Stimulated activated CD4-positive, alpha-beta T cell treated with anti-CD3 and anti-CD28 coated beads, Interleukin-12 subunit alpha, Interleukin-12 subunit beta, amount 100 ng/mL, for 24 hours (primary cell): ENCODE measurements at places on chromosomes 1 and 21.

- DNase-seq = no peak
These were observed 142.0 kb upstream of the KCTD3 start for GRCh38 chr1:215425138-215425537.

GRCh38 chr1:3170561-3171453 is 101.8 kb downstream of the PRDM16 start:
- DNase-seq = no peak

DNA sequence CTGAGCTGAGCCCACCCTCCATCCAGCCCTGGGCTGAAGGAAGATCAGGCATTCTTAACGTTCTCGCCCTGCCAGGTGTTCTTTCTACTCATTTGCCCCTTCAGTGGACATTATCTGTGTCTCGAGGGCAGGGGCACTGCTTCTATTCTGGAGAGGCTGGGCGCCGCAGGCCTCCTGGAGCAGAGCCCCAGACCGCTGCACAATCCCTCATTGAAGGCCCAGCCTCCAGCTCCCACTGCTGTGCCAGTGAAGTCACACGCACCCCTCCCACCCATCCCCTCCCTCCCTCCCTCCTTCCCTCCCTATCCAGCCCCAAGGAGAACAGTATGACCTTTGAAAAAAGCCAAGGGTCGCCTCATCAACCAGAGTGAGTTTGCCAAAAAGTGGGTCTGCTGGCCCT is 76.7 kb downstream of the NFASC start:
- no peak for DNase-seq

GRCh38 chr1:75425001-75425650 is 185.8 kb downstream of the SLC44A5 start:
- no peak for DNase-seq

DNA sequence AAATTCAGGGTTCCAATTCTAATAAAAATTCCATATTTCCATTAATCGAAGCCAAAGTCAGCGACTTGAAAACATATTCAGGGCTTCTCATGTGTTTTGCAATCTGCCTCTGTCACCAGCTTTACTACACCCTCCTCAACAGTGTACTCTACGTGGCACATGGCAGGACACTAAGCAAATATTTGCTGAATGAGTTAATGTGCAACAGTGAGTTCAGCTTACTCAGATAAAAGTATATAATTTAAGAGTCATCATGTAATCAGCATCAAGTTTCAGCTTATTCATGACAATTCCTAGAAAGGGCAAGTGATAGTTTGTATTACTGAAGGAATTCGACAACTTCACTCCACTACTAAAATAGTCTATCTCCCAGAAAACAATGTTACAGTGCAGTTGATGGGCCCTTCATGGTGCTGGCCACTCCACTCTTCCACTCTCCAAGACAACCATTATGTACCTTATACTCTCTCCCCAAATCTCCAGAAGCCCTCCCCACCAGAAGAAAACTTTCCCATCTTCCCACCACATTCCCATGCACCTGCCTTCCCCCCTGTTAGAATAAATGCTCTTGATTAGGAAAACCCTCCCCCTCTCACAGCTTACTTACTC is 97.3 kb downstream of the TTLL7 start:
- no peak for DNase-seq

GRCh38 chr21:39366563-39366962 is 17.7 kb upstream of the HMGN1 start:
- no peak for DNase-seq

- no peak for DNase-seq
These were observed 19.5 kb downstream of the DIO1 start for GRCh38 chr1:53913352-53914033.

GRCh38 chr1:174775621-174776020 is 224.1 kb upstream of the CACYBP start:
- DNase-seq = no peak

DNA sequence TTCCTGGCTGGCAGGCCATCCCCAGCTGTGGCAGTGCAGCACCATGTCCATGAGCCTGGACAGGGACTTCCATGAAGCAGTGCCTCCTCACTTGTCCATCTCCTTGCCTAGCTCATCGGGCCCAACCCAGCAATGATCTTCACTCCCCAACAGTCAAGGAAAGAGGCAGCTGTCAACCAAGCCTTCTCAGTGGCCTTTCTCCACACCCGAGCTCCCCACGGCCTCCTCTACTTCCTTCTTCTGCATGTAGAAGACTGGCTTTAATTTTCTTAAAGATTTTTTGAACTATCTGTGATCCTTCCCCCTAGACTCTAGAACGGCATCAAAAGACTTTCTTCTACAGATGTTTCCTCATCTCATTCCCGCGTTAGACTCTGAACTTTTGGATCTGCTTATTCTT is 65.5 kb upstream of the COA6 start:
- DNase-seq = no peak

DNA sequence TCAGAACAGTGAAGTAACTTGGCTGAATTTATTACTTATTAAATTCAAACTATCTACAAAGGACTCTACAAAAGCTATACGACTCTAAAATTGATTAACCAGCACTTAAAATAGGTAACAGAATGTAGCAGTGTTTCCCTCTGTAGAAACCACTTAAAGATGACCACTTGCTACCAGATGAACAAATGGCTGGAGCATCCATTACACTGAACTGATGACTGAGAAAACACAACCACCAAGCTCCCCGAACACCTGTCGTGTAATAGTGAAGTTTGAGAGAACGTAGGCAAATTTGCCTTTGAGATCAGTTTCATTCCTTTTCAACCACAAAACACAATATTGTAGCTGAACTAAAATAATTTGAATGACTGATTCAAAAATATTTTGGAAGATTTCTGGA is 226.7 kb downstream of the KCNT2 start:
- no peak for DNase-seq

- no peak for DNase-seq
These were observed 67.5 kb downstream of the CCDC185 start for GRCh38 chr1:223460566-223461189.

- DNase-seq = no peak
These were observed 125.0 kb upstream of the TMPRSS2 start for GRCh38 chr21:41632748-41633475.

- DNase-seq = no peak
These were observed 12.6 kb downstream of the PIGP start for GRCh38 chr21:37060296-37060695.

DNA sequence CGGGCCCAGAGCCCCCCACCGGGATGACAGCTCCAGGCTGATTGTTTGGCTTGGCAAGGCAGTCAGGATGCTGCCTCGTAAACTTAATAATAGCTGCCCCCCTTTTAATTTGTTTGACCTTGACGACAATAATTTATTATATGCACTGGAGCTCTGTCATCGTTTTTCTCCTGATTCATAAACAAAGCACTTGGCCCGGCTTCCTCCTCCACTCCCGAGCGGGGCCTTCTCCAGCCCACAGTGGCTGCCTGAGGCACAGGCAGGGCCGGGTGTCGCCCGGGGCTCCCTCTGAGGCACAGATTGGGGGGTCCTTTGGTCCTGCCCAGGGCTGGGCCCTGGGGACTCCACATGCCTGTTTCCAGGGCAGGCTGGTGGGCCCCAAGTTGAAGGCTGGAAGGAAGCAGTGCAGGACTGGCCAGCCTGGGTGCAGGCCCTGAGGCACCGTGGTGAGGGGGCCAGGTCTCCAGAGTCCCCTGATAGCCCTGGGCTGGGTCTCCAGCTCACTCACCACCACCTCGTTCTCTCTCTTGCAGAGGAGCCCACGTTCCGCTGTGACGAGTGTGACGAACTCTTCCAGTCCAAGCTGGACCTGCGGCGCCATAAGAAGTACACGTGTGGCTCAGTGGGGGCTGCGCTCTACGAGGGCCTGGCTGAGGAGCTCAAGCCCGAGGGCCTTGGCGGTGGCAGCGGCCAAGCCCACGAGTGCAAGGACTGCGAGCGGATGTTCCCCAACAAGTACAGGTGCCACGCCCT is 52.0 kb upstream of the ARHGEF16 start:
- no peak for DNase-seq

- DNase-seq = no peak
These were observed 51.1 kb downstream of the KCNH1 start for GRCh38 chr1:211082824-211083223.

- no peak for DNase-seq
These were observed 4.7 kb downstream of the AUNIP start for GRCh38 chr1:25854554-25854953.

DNA sequence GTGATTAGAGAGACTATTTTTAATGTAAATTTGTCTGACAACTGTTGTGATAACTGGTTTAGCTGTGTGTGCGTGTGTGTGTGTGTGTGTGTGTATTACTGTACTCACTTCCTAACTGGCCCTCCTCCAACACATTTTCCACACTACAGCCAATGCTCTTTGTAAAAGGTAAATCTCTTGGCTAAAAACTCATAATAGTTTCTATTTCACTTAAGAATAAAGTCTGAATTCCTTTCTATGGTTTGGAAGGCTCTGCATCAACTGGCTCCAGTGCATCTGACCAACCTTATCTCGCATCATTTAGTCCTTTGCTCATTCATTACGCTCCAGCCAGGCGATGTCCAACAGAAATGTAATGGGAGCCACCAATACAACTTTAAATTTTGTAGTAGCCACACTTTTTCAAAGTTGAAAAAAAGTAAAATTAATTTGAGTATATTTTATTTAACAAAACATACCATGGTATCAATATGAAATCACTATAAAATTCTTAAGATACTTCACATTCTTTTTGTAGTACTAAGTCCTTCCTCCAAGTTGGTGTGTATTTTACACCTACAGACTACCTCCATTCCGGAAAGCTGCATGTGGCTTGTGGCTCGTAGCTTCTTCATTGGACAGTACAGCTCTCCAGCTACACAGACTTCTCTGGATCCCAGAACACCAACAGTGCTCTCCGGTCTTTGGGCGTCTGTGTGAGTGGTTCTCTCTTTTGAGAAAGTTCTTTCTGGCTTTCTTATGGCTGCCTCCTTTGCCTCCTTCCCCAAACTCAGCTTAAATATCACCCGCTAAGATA is 68.9 kb downstream of the NRIP1 start:
- no peak for DNase-seq

DNA sequence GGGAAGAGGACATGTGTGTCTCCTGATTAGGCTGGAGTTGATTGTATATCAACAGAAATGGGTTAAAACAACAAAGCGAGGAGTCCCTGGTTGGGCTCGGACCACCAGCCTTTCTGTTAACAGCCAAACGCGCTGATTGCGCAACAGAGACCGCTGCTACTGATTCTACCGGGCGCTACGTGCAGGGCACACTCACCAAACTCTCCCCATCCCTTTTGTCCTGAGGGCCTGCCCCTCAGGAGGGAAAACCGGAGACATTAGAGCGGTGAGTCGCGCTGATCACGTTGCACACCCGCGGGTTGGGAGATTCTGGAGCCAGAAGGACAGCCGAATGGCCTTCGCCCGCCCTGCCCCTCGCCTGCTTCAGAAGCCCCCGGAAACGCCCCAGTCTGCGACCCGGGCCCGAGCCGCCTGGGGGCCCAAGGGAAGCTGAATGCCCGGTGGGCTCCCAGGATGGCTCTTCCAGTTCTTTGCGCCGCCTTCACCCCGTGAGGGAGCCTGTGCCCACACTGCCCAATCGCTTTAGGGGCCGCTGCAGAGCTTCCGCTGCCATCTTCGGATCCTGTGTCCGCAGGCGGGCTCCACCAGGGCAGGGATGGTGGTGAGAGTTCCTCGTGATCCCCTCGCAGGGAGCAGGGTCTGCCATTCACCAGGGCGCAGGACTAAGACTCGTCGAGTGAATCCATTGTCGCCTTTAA is 165.4 kb upstream of the NBPF11 start:
- no peak for DNase-seq

- no peak for DNase-seq
These were observed 1086.9 kb upstream of the TMPRSS15 start for GRCh38 chr21:19490481-19490880.

- no peak for DNase-seq
These were observed 3.4 kb downstream of the EPHA10 start for GRCh38 chr1:37761416-37762095.

DNA sequence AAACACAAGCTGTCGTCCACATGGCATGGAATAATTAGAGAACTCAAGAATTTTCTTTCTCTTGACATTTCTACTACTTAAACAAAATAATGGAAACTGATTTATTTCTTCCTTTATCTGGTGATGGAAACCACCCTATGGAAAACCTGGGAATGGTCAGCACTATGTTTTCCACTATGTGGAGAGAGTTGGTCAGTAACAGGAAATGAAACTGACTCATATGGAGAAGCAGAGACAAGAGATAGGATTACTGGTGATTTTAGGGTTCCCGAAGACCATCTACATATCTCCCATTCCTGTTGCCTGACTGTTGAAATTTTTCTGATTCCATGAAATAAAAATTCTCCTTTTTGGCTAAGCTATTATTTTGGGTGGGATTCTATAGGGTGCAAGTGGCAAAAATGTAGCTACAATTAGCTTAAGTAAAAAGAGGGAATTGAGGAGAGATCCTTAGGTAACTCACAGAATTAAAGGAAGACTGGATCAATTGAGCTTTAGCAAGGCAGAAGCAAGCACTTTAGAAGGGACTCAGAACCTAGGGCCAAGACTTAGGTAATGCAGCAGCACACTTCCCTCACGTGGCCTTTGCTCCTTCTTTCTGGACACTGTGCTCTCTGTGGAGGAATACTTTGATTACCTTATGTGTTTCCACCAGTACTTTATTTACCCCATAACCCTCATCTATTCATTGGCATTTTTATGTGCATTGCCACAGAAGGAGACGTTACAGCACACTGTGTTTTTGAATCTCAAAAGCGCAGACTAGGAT is 89.6 kb downstream of the LEPR start:
- no peak for DNase-seq

DNA sequence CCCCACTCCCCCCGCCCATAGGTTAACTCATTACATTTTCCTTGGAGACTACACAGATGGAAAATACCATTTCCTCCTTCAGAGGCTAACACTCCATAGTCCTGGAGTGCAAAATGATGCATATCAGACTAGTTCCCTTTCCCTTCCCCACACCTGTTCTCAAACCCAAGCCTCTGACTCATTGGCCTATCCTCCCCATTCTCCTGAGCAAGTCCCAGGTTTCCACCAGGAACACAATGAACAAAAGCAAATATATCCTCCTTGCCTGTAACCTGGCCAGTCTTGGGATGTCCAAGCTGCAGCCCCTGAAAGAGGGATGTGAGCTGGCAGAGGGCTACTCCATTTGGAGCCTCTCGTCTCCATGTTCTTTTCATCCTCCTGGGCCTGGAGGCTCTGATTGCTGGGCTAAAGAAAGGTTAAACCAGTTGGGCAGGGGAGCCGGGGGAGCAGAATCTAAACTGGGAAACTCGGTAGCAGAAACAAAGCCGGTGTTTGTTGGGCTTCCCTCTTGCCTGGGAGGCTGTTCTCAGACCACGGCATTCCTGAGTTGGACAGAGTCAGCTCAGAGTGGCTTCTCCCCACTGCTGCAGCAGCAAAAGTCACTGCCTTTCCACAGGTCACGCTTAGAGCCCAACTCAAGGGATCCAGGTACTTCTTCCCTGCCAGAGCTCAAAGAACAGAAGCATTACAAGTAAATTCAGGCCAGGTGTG is 13.9 kb downstream of the SSR2 start:
- DNase-seq = no peak

DNA sequence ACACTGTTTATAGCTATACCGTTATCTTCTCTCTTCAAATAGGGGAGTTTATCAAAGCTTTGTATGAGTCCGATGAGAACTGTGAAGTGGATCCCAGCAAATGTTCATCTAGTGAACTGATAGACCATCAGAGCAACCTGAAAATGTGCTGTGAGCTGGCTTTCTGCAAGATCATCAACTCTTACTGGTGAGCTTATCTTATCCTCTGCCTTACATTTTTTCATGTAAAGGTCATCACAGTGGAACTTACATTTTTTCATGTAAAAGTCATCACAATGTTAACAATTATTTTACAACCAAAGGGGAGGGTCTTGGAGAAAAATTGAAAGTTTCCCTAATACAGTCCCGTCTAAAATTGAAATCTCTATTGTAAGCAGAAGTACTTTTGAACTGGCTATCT is 45.2 kb downstream of the CLEC20A start:
- DNase-seq = no peak

GRCh38 chr1:246647113-246647512 is 77.1 kb upstream of the SCCPDH start:
- no peak for DNase-seq
